NCI-H2171 treated with DMSO at 0.1 percent for 48 hours (cell line): ENCODE measurements at places on chromosomes 13 and 19.

- no peak for DNase-seq
These were observed 47.3 kb downstream of the DNAJC3 start for GRCh38 chr13:95724252-95724651.

DNA sequence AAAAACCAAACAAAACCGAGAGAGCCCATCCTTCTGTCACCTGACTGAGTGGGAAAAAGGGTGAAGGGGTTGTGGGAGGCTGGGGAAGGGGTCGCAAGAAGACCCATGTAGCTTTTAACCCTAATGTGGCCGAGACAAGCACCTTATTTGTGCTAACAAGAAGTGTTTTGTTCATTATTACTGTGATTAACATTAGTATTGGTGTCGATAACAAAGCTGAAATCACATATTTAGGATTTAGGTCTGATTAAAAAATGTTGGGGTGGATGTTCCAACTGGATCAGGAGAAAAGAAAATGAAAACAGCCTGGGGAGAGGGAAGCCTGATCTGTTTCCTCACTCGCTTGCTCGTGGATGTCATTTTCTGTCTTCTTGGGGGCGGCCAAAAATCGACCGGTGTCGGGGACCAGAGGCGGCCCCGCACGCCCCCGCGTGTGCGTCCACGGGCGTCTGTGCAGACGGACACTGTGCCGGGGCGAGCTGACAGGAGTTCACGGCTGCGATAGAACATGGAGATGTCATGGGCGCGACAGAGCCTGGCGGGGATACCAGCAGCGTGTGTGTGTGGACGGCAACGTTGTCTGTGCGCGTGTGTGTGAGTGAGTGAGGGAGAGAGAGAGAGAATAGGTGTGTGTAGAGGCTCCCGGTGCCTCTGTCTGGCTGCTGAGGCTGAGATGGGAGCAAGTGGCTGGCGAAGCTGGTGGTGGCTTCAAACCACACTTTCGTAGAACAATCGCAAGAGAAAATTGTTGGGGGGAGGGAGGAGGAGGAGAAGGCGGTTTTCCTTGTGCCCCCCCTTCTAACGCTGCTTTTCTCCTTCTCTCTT lies 29.1 kb downstream of the NFIX start:
- peak; percentile 42 for DNase-seq

GRCh38 chr19:22286151-22286810 lies at the start of gene ZNF729:
ZNF729 (plus strand) TSS chr19:22286441; CDS start chr19:22286526, 85 bp downstream.
- DNase-seq = no peak

GRCh38 chr19:13154911-13155471 lies 4.8 kb downstream of the IER2 start:
- DNase-seq = peak; percentile 57

GRCh38 chr19:50266041-50266440 lies 62.6 kb downstream of the MYH14 start:
- DNase-seq = no peak

GRCh38 chr13:24216176-24216575 lies 55.7 kb downstream of the SPATA13 start:
- DNase-seq = no peak

GRCh38 chr19:40284501-40285352 lies at the start of gene AKT2:
AKT2 (minus strand) TSS chr19:40285345; CDS start chr19:40265267, 20,078 bp downstream.
- no peak for DNase-seq

GRCh38 chr13:81929988-81930387 lies 1589.1 kb upstream of the SPRY2 start:
- DNase-seq = peak; percentile 58
